ENCODE measurements at places on chromosomes 4 and X. TPM values are rescaled to one million over a fixed set of nuclear protein-coding genes. Genes with fewer than 3 reads are reported as not detected.

XAGE1B gene
- total RNA-seq = 105 TPM

ANOS1 gene
- total RNA-seq = 0.09 TPM

TEX13A gene
- total RNA-seq = not detected

GIMD1 gene
- total RNA-seq = not detected

MAGEC2 gene
- 57.4 TPM for total RNA-seq

STIM2 gene
- 25.7 TPM for total RNA-seq

EMD gene
- total RNA-seq = 135 TPM

ZCCHC13 gene
- total RNA-seq = not detected

PLP1 gene
- not detected for total RNA-seq

SLC4A4 gene
- 0.11 TPM for total RNA-seq

GRCh38 chr4:56607926-56608325 lies 73.2 kb downstream of the HOPX start:
- H3K27me3 ChIP-seq = peaks cover 10% of the 10 kb centered on the region
- no peak overlapping the region for H3K27ac ChIP-seq
- no peak overlapping the region for H3K4me3 ChIP-seq
- H3K4me1 ChIP-seq = no peaks in the 10 kb centered on the region
- no peaks in the 10 kb centered on the region for H3K36me3 ChIP-seq

- peaks cover 4% of the 10 kb centered on the region for H3K4me1 ChIP-seq
- no peaks in the 10 kb centered on the region for H3K27me3 ChIP-seq
- H3K4me3 ChIP-seq = no peak overlapping the region
Measured at GRCh38 chr4:88826771-88827170, 129.1 kb upstream of the NAP1L5 start.

GRCh38 chrX:40975951-40976350 lies 109.3 kb upstream of the USP9X start:
- no peaks in the 10 kb centered on the region for H3K27me3 ChIP-seq
- DNase-seq = no peak
- H3K4me3 ChIP-seq = no peak overlapping the region
- no peaks in the 10 kb centered on the region for H3K36me3 ChIP-seq

- no peaks in the 10 kb centered on the region for H3K4me1 ChIP-seq
- no peaks in the 10 kb centered on the region for H3K36me3 ChIP-seq
- no peak overlapping the region for H3K4me3 ChIP-seq
- no peak overlapping the region for H3K27ac ChIP-seq
Measured at GRCh38 chrX:38214551-38215531, 5.8 kb downstream of the SRPX start.

- no peaks in the 10 kb centered on the region for H3K36me3 ChIP-seq
- H3K27ac ChIP-seq = no peak overlapping the region
Measured at GRCh38 chr4:70442474-70442873, 29.5 kb upstream of the MUC7 start.

DNA sequence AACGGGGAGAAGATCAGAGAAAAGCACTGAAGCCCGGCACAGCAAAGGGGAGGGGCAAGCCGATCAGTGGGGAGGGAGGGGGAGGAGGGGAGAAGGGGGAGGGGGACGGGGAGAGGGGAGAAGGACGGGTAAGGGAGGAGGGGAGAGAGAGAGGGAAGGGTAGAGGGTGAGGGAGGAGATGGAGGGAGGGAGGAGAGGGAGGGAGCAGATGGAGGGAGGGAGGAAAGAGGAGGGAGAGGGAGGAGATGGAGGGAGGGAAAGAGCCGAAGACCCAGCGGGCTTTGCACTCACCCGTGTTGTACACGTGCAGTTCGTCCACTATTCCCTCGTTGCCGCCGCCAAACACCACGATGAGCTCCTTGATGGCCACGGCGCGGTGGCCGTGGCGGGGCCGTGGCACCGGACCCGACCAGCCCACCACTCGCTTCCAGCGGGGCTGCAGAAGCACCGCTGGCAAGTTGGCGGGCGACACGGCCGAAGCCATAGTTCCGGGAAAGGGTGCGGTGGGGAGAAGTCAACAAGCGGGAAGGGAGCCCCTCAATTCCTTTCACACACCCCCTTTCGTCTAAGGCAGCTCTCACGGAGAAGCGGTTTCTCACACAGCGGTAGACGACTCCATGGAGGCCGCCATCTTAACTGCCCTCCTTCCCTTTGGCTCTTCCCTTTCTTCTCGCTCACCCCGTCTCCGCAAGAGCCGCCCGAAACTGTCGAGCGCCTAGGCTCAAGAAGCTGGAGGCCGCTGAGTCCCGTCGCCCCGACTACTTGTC lies 1.1 kb downstream of the HCFC1 start:
- H3K27me3 ChIP-seq = no peaks in the 10 kb centered on the region
- peak overlapping the region; percentile 84 for H3K4me3 ChIP-seq
- peak; percentile 87 for DNase-seq
- peaks cover 40% of the 10 kb centered on the region for H3K36me3 ChIP-seq

GRCh38 chr4:2962614-2963174 lies 512 bp downstream of the NOP14 start:
- H3K36me3 ChIP-seq = peaks cover 32% of the 10 kb centered on the region
- H3K4me3 ChIP-seq = peak overlapping the region; percentile 90
- peak overlapping the region; percentile 91 for H3K27ac ChIP-seq
- peak; percentile 45 for DNase-seq

- H3K27me3 ChIP-seq = peaks cover 9% of the 10 kb centered on the region
- no peak overlapping the region for H3K27ac ChIP-seq
- H3K4me1 ChIP-seq = peaks cover 10% of the 10 kb centered on the region
- no peaks in the 10 kb centered on the region for H3K36me3 ChIP-seq
- no peak overlapping the region for H3K4me3 ChIP-seq
Measured at GRCh38 chrX:107601326-107601725, 27.0 kb upstream of the PRPS1 start.

GRCh38 chrX:46770000-46770816 lies 11.3 kb upstream of the SLC9A7 start:
- H3K4me3 ChIP-seq = no peak overlapping the region
- H3K36me3 ChIP-seq = no peaks in the 10 kb centered on the region
- H3K27me3 ChIP-seq = no peaks in the 10 kb centered on the region
- H3K27ac ChIP-seq = no peak overlapping the region

DNA sequence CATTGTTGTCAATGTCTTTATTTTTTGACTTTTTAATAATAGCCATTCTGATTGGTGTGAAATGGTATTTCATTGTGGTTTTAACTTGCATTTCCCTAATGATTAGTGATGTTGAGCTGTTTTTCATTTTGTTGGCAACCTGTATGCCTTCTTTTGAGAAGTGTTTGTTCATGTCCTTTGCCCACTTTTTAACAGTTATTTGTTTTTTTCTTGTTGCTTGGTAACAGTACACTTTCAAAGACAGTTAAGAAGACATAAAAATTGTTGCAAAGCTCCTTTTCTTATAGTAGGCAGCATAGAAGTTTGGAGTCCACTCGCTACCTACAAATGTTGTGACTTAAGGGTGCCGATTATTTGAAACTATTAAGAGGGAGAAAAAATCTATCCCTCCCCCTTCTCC lies 48.7 kb upstream of the SLC7A11 start:
- H3K4me3 ChIP-seq = no peak overlapping the region
- no peak for DNase-seq
- no peaks in the 10 kb centered on the region for H3K36me3 ChIP-seq
- no peaks in the 10 kb centered on the region for H3K27me3 ChIP-seq
- no peaks in the 10 kb centered on the region for H3K4me1 ChIP-seq
- no peak overlapping the region for H3K27ac ChIP-seq

DNA sequence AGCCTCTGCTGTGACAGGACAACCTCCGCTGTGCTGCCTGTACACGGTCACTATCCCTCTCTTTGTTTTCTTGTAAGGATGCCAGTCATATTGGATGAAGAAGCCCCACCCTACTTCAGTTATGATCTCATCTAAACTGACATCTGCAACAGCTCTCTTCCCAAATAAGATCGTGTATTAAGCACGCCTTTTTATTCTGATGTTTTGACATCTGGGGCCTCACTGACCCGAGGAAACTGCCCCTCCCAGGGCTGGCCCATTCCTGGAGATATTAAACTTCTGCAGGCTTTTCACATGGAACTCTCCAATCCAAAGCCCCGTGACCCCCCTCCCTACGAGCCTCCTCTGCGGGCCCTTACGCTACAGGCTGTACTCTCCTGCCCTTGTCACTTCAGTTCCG lies 232.0 kb downstream of the ARHGAP10 start:
- H3K27me3 ChIP-seq = no peaks in the 10 kb centered on the region
- no peak overlapping the region for H3K4me3 ChIP-seq
- H3K27ac ChIP-seq = no peak overlapping the region
- no peak for DNase-seq

DNA sequence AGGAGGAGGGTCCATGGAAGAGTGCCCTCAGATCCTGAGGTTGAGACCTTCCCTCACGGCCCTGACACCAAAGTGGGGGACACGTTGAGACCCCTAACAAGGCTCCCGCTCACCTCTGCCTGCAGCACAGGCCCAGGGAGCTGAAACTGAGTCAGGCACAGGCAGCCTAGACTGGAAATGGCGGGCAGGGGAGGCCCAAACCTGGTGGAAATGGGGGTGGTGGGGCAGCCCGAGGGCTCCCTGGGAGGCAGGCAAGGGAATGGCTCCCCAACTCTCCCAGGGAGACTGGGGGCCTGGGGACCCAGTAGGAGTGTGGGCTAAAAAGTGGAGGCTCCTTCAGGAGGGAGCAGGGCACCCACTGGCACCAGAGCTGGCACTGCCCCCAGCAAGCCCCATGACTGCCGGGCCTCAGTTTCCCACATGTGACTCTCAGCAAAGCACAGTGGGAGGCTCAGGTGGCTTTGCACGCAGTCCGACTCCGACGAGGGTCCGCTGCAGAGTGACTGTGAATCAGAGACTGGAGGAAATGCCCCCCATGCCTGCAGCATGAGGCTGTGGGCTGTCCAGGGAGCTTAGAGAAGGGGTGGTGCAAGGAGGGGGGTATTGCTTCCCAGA lies 5.9 kb downstream of the NKX1-1 start:
- DNase-seq = no peak
- H3K27ac ChIP-seq = no peak overlapping the region
- peaks cover 3% of the 10 kb centered on the region for H3K4me1 ChIP-seq
- H3K27me3 ChIP-seq = peaks cover 12% of the 10 kb centered on the region
- H3K36me3 ChIP-seq = no peaks in the 10 kb centered on the region

DNA sequence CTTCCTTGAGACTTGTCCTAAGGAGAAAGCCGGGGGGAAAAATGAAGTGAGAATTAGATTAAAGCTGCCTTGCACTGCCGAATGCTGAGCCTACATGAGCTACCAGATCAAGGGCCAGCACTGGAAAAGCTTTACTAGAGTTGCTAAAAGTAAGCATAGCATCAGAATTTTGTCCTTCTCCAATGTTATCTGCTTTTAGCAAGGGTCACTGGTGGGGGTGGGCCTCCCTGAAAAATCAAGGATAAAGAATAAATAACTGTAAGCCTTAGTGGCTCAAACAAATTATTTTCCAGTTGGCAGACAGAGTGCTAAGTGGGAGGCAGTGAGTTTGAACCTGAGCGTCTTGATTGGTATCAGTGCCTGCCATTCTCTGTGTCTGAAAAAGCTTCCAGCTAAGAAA lies 310.5 kb upstream of the PITX2 start:
- no peak for DNase-seq
- no peaks in the 10 kb centered on the region for H3K4me1 ChIP-seq

DNA sequence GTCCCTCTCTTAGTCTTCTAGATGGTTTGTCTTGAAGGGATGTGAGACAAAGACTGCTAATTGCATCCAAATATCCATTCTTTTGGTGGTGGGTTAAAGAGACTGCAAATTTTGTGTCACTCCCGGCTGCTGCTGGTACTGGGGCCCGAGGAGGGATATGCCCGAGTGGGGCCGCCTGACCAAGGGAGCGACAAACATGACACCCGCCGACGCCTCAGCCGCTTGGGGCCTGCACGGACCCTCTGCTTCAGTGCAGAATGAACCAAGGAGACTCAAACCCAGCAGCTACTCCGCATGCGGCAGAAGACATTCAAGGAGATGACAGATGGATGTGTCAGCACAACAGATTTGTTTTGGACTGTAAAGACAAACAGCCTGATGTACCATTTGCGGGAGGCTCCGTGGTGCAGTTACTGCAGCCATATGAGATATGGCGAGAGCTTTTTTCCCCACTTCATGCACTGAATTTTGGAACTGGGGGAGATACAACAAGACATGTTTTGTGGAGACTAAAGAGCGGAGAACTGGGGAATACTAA lies 13.6 kb upstream of the ARX start:
- no peak for DNase-seq
- H3K4me3 ChIP-seq = no peak overlapping the region
- no peak overlapping the region for H3K27ac ChIP-seq
- peaks cover 9% of the 10 kb centered on the region for H3K27me3 ChIP-seq

DNA sequence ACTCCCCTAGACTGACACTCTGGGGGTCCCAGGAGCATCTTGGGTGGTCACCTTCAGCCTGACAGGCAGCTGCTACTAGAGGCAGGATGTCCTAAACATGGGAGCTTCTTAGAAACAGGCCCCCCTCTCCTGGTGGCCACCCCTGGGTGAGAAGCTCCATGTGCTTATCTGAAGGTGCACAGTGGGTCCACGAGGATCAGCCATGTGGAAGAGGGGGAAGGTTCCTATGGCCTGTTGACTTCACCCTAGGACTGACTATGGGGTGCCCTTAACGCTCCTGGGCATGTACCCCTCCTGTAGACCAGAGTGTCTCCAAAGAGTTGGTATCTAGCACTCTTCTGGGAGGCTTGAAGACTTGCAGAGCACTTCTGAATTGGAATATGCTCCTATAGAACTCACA lies 22.9 kb upstream of the WDR1 start:
- no peaks in the 10 kb centered on the region for H3K36me3 ChIP-seq
- H3K27me3 ChIP-seq = peaks cover 30% of the 10 kb centered on the region
- no peak overlapping the region for H3K4me3 ChIP-seq
- DNase-seq = no peak
- H3K27ac ChIP-seq = no peak overlapping the region
- no peaks in the 10 kb centered on the region for H3K4me1 ChIP-seq

- H3K27ac ChIP-seq = no peak overlapping the region
- no peaks in the 10 kb centered on the region for H3K36me3 ChIP-seq
- H3K4me3 ChIP-seq = no peak overlapping the region
- DNase-seq = no peak
Measured at GRCh38 chr4:108693211-108693610, 42.8 kb downstream of the OSTC start.

DNA sequence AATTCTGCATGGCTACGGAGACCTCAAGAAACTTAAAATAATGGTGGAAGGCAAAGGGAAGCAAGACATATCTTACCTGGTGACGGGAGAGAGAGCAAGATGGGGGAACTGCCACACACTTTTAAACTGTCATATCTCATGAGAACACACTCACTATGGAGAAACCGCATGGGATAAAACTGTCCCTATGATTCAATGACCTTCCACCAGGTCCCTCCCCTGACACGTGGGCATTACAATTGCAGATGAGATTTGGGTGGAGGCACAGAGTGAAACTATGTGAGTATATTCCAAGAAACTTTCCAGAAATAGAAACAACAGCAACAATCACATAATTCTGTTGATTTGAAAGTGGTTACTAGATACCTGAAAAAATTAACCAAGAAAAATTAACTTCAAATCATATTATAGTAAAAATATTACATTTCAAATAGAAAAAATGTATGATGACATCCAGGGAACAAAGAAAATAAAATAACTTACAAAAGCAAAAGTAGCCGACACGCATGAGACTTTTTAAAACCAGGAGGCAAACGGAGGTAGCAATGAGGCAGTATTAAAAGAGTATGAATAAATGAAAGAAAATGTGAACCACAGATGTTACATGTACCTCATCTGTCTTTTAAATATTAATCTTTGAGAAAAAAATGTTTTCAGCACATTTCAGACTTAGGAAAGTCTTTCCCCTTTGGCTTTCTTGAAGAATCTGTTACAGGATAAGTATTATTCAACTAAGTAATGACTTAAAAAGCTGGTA lies 879.5 kb downstream of the TECRL start:
- H3K27me3 ChIP-seq = no peaks in the 10 kb centered on the region
- DNase-seq = no peak
- H3K36me3 ChIP-seq = no peaks in the 10 kb centered on the region
- H3K4me1 ChIP-seq = no peaks in the 10 kb centered on the region
- no peak overlapping the region for H3K4me3 ChIP-seq

All from K562 (cell line).